ENCODE measurements at places on chromosomes 2 and 18.

- DNase-seq = no peak
Measured at GRCh38 chr2:85830645-85831044, 58.1 kb downstream of the ST3GAL5 start.

GRCh38 chr2:202423139-202423538 lies 47.0 kb downstream of the BMPR2 start:
- no peak for DNase-seq

DNA sequence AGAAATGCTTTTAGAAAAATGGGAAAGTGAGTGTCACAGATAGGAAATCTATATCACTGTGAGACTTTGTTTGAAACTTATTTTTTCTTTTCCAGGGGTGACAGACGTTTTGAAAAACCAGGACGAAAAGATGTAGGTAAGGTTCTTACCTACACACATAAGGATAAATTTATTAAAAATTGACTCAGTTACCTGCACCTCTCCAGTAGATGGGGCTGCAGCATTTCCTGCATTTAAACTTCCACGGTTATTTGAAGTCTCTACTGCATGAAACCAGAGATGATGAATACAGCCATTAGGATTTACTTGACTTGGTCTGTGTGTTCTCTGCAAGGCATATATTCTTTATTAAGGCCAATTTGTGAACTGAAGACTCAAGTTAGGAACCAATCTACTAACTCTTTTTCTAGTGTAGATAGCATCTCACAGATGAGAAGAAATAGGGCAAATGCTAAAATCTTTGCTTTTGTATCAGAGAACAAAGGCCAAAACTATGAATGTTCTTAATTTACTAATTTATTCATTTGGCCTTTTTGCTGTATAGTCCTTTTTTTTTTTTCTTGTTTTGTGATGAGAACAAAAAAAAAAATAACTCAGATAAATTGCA lies 15.0 kb downstream of the KCNJ13 start:
- DNase-seq = peak; percentile 48

DNA sequence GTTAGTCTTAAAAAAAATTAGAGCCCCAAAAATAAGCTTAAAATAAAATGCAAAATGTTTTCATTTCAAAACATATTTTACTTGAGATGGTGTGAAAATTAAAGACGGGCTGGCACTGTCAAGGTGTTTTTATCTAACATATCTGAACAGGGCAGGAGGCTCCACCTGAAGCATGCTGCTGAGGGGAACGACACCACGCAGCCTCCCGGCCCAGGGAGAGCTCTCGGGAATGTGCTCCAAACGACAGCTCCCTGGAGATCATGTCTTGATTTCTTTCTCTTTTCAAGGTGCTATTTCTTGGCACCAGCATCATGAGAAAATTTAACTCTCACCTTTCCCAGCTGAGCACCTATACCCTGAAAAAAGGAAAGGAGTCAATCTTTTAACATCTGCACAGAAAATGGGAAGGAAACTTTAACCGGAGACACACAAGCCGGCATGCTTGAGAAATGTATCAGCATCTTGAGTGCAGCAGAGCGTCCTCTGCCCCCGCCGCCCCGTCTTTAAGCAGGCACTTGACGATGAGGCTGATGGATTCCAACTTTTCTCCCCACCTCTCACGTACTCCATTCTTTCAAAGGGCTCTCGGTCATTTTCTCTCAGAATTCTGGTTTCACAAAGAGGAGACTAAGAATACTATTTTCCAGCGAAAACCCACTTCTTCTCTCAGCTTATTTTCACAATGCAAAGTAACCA lies 56.6 kb downstream of the EIPR1 start:
- DNase-seq = no peak

DNA sequence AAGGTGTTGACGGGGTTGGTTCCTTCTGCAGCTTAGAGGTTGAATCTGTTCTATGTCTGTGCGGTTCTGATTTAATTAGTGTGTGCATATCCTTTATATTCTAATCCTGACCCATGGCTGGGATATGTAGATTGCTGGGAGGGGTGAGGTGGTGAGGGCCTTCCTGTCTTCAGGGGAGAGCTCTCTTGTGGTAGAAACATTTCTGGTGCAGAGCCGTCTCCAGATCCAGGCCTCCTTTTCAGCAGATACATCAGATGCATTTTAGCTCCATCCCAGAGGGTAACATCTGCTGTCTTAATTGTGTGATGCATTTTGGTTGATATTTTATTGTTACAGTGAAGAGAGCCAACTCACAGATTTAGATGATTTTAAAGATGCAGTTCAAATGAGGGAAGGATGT lies 227.8 kb downstream of the AGAP1 start:
- DNase-seq = no peak

DNA sequence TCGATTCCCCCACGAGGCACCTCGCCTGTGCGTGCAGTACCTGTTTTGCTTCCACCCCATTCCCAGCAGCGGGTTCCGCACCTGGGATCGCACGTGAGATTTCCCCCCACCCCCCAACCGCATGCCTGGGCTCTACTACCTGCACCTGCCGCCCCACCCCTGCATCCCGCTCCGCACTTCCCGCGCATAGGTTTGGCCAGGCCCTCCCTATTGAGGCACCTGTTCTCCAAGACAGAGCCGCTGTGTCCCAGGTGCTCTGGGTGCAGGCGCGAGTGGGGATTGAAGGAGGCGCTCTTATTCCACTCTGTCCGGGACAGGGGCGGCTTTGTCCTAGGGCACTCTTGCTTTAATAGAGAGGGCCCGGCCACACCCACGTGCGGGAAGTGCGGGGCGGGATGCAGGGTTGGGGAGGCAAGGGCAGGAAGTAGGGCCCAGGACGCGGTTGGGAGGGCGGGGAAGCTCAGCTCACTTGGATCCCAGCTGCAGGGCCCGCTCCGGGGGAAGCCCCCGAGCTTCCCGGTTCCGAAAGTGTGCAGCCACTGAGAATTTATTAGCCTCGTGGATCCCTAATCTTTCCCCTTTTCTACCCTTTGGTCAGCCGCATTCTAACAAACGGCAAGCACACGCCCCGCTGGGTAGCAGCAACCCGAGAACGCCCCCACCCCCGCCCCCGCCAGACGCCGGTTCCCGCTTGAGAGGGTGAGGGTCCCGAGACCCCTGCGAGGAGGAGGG lies 670 bp upstream of the MOCOS start:
- DNase-seq = peak; percentile 14

DNA sequence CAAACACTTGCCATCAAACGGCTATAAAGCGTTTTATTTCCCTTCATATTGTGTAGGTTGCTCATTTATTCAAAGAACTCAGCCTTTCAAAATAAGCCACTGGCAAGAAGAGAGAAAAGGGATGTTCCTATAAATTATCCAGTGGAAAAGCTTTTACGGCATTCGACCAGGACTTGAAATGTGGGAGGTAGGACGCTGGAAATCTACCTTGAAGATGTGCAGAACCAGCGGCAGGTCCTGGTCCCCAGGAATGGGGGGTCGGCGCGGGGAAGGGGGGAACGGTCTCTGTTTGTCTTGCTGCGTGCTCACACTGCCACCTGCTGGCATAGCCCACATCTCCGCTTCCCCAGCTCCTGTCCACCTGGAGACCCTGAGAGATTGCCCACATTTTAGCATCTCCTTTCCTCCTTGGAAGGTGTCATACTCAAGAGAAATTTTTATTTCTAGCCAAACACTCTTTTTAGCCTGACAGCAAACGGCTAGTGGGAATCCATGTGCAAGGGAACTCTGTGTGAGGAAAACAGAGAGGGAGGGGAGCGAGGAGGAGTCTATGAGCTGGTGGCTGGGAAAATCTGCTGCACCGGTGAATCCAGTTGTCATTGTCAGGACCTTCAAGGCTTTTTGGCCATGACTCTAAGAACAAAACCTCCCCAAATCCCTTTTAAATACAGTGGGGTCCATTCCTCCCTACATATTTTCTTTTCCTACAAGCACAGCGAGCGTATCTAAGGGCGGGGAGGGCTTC lies 349.0 kb upstream of the PKDCC start:
- peak; percentile 26 for DNase-seq

GRCh38 chr18:25862881-25863600 lies 227.4 kb downstream of the SS18 start:
- no peak for DNase-seq

GRCh38 chr18:42644729-42645131 lies 470.8 kb downstream of the RIT2 start:
- DNase-seq = no peak

DNA sequence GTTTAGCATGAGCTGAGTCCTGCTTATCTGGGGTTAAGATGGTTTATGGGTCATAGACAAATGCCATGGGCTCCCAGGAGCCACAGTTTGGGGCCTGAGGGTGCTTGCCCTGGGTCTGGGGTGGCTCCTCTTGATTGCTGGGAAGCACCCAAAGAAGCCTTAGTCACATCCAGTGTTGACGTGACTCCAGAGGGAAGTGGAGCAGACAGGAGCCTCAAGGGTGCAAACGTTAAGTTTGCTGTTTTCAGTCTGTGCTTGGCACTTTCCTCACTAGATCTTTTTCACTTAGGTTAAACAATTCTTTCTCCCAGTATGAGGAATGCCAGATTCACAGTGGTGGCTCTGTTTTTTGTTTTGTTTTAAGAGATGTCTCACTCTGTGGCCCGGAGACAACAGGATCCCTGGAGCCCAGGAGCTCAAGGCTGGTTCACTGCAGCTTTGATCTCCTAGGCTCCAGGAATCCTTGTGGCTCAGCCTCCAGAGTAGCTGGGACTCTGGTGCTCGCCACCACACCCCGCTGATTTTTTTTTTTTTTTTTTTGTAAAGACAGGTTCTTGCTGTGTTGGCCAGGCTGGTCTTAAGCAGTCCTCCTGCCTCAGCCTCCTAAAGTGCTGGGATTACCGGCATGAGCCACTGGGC lies 251.3 kb downstream of the FAM210A start:
- DNase-seq = no peak

DNA sequence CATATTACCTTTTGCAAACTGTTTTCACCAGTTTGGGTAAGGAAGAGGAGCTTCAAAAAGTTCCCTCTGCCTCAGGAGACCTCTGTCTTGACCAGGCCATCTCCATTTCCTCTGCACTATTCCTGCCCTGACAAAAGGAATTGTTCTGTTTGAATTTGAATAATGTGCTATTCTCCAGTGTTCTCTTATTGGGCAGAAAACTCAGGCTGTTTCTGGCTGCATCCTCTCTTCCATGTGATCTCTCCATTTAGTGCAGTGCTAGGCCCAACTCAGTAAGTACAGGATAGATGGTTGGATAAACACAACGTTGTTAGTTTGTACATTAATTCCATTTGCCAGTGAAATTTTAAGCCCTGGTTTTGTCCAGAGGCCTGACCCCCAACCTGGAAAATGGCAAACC lies 102.2 kb upstream of the CELF4 start:
- DNase-seq = no peak

DNA sequence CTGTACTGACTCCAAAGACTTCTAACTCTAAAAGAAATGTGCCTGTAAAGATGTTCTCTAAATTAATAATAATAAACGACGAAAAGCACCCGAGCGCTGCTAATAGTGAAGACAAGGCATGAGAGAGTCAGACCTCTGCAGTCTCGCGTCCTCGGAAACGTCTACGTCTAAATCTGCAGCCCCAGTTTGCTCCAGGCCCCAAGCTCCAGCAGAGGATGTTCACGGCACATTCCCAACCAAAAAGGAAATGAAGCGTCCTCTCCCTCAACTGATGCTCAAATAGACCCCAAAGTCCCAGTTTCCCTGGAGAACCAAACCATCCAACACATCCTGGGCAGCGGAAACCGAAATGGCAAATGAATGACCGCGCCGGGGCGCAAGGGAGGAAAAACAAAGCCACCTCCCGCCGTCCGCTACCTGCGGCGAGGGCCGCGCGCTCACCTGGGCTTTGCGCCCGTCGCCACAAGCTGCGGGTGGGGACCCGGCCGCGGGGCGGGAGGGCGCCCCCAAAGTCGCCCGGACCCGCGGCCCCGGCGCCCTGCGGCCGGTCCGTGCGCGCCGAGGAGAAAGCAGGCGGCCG lies 47.1 kb upstream of the CCDC150 start:
- peak; percentile 67 for DNase-seq

DNA sequence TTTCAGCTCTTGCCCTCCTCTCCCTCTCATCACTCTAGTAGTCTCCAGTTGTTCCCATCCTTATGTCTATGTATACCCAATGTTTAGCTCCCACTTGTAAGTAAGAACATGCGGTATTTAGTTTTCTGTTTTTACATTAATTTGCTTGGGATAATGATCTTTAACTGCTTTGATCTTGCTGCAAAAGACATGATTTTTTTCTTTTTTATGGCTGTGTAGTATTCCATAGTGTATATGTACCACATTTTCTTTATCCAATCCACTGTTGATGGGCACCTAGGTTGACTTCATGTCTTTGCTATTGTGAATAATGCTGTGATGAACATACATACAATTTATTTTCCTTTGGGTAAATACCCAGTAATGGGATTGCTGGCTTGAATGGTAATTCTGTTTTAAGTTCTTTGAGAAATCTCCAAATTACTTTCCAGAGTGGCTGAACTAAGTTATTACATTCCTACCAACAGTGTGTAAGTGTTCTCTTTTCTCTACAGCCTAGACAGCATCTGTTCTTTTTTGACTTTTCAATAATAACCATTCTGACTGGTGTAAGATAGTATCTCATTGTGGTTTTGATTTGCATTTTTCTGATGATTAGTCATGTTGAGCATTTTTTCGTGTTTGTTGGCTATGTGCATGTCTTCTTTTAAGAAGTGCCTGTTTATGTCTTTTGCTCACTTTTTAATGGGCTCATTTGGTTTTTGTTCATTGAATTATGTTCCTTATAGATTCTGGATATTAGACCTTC lies 179.6 kb upstream of the SLC39A10 start:
- no peak for DNase-seq

GRCh38 chr2:233758849-233759248 lies 1.2 kb upstream of the UGT1A1 start:
- no peak for DNase-seq

GRCh38 chr2:44135771-44136170 lies 32.9 kb upstream of the PPM1B start:
- peak; percentile 3 for DNase-seq

DNA sequence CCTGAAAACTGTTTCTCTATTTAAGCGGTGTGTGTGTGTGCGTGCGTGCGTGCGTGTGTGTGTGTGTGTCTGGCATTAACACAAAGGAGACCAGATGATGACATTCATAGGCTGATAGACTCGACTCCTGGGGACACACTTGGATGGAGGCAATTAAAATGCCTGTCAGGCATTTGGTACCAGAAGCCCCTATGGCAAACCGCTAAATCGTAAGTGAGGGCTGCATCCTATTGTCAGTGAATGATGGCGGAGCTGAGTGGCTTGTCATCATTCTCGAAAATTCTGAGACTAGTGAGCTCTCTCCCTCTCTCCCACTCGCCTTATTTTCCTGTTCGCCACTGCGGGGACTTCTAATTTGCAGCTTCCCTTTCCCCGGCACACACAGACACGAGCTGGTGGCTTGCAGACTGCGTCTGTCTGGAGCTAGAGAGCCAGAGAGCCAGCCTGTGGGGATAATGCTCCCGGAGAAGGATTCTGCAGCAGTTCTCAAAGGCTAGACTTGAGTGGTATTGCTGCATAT lies 155.4 kb downstream of the MAP2 start:
- peak; percentile 41 for DNase-seq
